Muscle of back (tissue), 13 donors: ENCODE measurements at places on chromosomes 11 and 22.
A peak's percentile ranks its signal among the peaks of the same experiment; 100 is the strongest.

DNA sequence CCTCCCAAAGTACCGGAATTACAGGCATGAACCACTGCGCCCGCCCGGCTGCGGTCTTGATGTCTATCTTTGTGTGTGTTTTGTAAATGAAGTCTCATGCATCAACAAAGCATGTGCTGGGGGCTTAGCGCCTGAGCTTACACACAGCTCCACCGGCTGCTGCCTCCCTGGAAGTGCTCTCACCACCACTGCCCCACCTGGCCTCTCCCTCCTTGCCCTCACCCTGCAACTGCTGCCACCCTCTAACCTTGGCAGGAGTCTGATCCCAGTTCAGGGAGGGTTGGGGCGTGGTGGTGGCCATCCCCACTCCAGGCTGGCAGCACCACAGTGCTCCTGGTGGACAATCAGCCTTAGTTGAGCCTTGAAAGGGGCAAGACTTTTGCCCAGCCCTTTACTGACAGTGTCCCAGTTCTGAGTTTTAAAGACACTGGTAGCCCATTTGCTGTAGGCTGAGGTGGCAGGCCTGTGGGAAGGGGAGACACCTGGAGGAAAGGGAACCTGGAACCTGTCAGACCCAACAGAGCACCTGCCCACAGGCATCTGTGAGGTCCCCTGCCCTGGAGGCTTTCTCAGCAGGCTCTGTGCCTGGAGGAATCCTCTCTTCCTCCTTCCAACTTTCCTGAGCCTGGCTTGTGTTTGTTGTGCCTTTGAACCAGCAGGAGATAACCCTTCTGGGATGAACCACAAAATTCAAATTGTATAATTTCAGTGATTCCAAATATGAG, 42.4 kb upstream of the WEE1 start:
- DNase-seq: no peak

- DNase-seq: no peak
Observed at GRCh38 chr11:66419825-66420224, 1.0 kb upstream of the NPAS4 start.

GRCh38 chr22:19041704-19042074, 80.5 kb downstream of the DGCR2 start:
- no peak for DNase-seq

GRCh38 chr11:67605231-67606011, 1.3 kb upstream of the NDUFV1 start:
- no peak for DNase-seq

GRCh38 chr11:65121447-65121864, 478 bp downstream of the FAU start:
- no peak for DNase-seq

GRCh38 chr11:5280582-5281102, 10.9 kb upstream of the HBE1 start:
- peak; percentile 46 for DNase-seq

GRCh38 chr11:7115780-7116179, 27.0 kb downstream of the RBMXL2 start:
- DNase-seq: no peak

DNA sequence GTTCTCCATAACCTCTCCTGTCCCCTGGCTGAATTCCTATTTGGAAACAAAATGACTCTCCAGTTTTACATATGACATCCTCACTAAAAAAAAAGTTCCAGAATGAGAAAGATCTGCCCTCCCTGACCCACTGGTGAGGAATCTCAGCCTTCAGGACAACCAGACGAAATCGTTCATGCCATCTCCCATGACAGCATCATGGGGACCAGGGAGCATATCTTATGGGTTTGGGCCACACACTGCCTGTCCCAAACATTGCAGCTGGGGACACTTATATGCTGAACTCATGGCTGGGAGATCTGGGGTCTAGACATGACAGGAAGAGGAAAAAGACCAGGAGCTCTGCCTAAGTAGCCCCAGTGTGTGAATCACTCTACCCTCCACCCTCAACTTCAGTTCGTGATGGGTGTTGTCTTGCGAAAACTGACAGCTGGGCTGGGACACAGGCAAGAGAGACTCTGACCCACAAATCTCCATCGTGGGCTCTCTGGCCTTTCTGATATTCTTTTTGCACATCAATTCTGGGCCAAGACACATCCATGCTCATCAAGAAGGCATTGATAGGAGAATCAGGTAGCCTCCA, 102.0 kb downstream of the ZNF280B start:
- DNase-seq: no peak

DNA sequence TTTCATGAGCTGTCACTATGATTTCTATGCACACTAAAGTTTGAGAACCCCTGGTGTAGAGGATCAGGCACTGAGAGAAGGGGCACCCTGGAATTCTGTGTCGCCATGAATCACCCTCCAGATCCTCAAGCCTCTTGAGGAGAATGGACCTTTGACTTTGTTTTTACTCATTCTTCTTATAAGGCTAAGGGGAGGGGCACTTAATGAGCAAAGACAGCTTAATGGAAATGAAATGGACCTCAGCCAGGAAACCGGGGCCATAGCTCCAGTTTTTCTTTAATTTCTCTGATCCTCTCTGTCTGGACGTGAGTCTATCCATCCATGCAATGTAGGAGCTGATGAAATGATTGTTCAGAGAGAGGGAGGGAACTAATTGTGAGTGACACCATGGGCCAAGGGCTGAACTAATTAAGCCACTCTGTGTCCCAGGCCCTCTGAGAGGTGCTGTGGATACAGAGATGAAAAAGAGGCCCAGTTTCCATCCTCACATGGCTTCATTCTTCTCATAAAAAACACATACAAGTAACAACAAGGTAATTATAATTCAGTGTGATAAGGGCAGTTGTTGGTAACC, 32.8 kb downstream of the OR2AT4 start:
- DNase-seq: no peak

- DNase-seq: no peak
Observed at GRCh38 chr22:49577168-49578060, 250.3 kb downstream of the BRD1 start.

DNA sequence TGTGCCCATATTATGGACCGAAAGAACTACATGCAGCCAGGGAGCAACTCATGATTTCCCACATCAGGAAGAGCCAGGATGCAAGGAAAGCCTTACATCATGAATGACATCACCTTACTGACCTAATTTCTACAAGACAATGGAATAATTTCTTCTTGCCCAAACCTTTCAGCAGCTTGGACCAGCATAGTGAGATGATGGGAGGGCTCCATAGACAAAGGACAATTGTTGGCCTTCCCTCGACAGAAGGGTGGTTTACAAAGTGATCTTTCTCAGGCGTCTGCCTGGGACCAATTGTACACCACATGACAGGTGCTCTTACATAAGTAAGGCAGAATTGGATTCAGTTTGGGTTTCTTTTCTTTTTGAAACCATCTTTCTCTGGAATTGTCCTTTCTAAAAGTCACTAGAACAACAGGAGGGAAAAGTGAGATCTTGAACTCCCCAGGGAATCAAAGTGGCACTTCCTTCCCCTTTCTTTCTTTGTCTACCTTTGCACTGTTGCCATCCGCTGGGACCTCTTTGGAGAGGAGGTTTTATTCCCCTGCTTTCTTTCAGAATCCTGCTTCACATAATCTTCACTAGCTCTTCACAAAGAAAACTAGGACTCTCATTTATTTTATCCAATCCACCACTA, 51.7 kb upstream of the PAK1 start:
- no peak for DNase-seq

- DNase-seq: no peak
Observed at GRCh38 chr22:46445771-46446420, 91.5 kb downstream of the CELSR1 start.

- peak; percentile 51 for DNase-seq
Observed at GRCh38 chr11:469684-470560, 19.8 kb downstream of the PTDSS2 start.

GRCh38 chr11:130819625-130820024, 96.7 kb downstream of the SNX19 start:
- DNase-seq: no peak

DNA sequence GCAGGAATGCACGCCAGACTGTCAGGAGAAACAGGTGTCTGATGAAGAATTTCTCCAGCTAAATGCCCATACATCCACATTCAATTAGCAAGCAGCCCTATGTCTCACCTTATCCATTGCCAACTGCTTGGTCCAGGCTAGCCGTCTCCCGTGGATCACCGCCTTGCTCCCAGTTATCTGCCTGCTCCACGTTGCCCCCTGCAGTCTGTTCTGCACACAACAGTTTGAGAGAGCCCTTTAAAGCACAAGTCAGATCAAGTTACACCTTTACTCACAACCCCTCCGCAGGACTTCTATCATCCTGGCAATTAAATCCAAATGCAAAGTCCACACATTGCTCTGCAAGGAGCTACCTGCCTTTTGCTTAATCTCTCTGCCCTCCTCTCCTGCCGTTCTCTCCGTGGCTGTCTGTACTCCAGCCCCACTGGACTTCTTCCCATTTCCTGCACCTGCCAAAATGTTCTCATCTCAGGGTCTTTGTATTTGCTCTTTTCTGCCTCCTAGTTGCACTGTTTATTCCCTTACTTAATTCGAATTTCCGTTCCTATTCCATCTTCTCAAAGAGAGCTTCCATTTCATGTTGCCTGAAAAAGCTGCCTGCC, 185.3 kb upstream of the LARGE1 start:
- DNase-seq: peak; percentile 23

- DNase-seq: peak; percentile 17
Observed at GRCh38 chr11:73521621-73522020, 76.3 kb downstream of the FAM168A start.

DNA sequence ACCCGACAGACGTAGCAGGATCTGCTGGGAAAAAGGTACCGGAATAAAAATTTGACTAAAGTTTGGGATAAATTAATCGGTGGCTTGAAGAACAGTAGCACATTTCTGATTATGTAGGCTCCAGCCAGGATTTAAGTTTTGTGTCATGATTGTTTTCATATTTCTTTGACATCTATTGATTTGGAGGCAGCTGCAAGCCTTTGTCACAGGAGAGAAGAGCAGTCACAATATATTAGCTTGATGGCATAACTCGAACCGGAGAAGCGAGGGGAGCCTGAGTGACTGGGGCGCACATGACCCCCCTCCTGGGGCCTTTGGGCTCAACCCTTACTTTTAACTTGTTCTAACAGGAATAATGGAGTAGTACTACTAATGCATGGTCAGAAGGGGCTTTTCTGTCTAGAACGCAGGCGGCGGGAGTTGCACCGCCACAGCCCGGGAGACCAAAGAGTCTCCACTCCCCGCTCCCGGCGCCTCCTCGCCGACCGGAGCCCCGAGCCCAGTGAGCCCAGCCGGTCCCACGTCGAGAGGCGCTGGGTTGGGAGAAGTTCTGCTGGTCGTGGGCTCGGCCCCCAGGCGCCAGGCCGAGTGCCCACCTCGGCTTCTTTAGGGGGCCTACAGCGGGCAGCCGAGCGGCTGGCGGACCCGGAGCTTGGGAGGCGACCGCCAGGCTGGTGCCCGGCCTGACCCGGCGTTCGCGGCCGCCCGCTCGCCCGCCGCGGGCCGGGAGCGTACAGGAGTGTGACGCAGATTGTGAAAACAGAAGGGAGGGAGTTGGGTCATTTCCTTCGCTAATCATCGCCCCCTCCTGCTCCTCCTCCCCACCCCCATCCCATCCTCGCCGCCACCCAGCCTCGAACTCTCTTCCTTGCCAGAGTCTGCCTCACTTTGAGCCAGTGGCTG, 15.7 kb upstream of the PAX6 start:
- DNase-seq: peak; percentile 27

DNA sequence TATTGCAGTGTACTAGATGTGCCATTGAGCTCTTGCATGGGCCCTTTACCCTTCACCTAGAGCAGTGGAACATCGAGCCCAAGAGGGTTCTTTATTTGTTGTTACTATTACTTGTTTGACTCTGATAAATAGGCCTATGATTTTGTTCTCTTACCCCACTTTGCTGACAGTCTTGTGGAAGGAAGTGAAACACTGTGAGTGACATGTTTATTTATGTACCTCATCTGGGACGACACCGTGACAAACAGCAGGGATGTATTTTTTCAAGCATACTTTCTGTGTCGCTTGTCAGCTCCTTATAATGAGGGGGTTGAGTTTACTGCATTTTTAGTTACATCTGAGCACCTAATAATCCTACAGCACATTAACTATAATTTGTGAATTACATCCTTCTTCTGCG, 1010.3 kb upstream of the TENM4 start:
- DNase-seq: no peak

DNA sequence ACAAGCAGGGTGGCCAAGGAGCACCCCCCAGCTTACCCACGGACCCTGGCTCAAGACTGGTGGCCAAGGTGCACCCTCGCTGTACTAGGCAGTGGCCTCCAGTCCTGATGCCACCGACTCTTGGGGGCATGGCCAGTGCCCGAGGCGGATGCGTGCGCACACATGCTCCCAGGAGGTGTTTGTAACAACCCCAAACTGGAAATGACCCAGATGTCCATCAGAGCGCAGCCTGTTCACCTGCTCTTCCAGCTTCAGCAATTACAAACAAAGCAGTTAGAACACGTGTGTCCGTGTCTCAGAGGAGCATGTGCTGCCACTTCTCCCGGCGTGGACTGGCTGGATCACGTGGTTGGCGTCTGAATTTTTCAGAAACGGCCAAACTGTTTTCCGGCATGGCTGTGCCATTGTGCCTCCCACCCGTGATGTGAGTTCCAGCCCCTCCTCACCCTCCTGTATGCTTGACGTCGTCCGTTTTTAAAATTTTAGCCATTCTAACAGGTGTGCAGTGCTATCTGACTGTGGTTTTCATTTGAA, 7.1 kb upstream of the MUC6 start:
- DNase-seq: no peak

GRCh38 chr22:28398981-28399380, 280.7 kb downstream of the TTC28 start:
- no peak for DNase-seq

- no peak for DNase-seq
Observed at GRCh38 chr11:8307601-8308000, 43.9 kb upstream of the LMO1 start.

GRCh38 chr11:59716051-59716450, 2.4 kb upstream of the OR10V1 start:
- DNase-seq: no peak

- DNase-seq: no peak
Observed at GRCh38 chr11:83156996-83157593, at the start of gene PCF11. Gene PCF11, plus strand, starts transcription at chr11:83157131. Its CDS starts 309 bp downstream, at chr11:83157440.

DNA sequence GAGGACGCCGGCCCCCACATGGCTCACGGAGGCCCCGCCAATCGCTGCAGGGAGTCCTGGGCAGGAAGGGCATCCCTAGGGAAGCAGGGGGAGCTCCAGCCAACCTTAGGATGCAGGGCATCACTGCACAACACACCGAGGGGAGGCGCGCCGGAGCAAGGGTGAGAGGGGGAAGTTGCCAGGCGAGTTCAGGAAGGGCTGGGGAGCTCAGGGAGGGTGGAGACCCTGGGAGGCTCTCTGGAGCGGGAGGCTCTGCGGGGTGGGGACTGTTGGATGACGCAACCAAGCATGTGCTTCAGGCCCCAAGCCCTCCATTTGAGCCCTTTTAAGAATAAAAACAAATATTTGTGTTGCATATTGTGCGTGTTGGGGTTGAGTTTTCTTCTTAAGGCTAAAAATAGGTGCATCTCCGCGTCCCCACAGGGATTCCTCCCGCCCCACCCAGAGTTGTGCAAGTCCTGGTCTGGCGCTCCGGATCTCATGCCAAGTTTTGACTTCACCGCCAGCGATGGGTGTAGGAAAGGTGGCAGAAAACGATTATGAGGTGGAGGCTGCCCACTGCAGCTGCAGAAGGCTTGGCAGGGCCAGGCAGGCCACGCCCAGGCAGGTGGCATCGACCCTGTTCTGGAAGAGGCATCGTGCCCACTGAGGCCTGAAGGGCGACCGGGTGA, 65.2 kb downstream of the WNT7B start:
- no peak for DNase-seq
